ENCODE measurements at places on chromosomes 13 and 19.

DNA sequence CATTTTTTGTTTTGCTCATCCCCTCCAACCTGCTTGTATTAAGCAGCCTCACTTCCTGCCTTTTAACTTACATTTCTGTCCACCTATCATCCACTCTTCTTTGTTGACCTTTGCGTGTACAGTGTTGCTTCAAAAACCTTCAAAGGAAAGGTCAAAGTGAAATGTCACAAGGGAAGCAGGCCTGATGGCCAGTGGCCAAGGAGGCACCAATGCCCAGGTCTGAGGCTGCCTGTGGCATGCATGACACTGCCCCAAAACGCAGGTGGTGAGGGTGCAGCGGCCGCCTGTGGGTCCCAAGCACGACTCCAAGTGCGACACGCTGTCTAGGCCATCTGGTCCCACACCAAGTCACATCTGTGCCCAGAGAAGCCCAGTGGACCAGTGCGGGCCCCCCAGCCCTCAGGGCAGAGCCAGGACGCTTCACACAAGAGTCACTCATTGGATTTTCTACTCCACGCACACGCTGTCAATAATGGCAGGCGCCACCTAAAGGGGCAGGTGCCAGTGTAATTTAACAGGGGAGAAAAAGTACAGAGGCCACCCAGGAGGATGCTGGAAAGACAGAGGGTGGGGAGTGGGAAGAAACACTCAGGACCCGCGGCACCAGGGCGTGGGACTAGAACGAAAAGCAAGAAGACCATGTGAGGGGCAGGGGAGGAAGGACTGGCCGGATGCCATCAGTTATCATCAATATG, 23.5 kb downstream of the SLC7A1 start:
- no peak for DNase-seq

DNA sequence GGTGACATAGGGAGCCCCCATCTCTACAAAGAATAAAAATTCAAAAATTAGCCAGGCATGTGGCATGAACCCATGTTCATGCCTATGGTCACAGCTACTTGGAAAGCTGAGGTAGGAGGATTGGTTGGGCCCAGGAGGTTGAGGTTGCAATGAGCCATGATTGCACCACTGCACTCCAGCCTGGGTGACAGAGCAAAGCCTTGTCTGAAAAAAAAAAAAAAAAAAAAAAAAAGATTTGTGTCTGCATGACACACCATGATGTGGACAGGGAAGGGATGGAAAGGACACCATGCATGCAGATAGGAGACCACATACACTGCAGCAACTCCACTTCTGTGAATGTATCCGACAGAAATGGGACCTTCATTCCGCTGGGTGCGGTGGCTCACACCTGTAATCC, 34.0 kb upstream of the HOMER3 start:
- no peak for DNase-seq

GRCh38 chr13:63643543-63643942, 2227.9 kb upstream of the PCDH20 start:
- DNase-seq = no peak

- no peak for DNase-seq
These were observed 75.6 kb upstream of the TM9SF2 start for GRCh38 chr13:99425485-99426341.

DNA sequence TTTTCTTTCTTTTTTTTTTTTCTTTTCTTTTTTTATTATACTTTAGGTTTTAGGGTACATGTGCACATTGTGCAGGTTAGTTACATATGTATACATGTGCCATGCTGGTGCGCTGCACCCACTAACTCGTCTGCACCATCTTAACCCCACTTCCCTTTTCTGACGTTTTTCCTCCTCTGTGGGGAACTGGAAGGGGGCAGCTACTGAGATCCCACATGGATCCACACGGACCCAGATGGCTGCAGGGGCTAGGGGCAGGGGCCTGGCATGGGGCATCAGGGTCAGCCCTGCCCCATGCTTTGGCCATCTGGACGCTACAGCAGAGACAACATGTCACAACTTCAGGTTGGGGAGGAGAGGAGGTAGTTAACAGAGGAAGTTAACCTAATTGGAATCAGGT, 54.3 kb downstream of the RUBCNL start:
- DNase-seq = no peak

- no peak for DNase-seq
These were observed 7.3 kb upstream of the INAFM1 start for GRCh38 chr19:47267350-47267759.

GRCh38 chr19:4969772-4970531, 1.0 kb downstream of the KDM4B start:
- DNase-seq = peak; percentile 37

GRCh38 chr19:38551450-38551813, 66.3 kb downstream of the MAP4K1 start:
- no peak for DNase-seq

- no peak for DNase-seq
These were observed 198.8 kb downstream of the EFNB2 start for GRCh38 chr13:106336668-106337067.

DNA sequence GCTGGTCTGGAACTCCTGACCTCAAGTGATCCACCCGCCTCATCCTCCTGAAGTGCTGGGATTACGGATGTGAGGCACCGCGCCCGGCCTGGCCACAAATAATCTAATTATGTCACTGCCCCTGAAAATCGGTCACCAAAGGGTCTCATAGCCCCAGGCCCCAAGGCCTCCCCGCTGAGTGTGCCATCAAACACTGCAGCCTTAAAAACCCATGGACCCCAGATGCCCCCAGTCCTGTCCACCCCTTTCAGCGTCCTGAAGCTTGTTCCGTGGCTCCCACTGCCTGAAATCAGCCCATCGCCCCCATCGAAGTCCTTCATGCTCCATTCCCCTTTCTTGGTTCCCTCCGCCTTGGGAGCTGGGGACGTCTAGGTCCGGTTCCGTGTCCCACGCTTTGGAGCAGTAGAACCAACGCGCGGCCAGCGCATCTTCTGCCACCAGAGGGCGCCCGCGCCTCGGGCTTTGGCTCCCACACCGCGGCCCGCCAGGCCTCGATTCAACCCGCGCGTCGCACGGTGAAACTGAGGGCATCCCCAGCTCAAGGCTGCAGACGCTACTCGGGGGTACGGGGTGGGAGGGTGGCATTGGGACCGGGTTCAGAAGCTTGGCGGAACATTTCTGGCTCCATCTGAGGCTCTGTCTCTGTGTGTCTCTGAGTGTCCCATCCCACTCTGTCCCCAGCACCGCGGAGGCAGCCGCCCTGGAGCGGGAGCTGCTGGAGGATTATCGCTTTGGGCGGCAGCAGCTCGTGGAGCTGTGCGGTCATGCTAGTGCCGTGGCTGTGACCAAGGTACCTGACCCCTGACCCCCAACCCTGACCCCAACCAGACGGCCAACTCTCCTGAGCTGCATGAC, 3.5 kb downstream of the YJEFN3 start:
- DNase-seq = no peak

DNA sequence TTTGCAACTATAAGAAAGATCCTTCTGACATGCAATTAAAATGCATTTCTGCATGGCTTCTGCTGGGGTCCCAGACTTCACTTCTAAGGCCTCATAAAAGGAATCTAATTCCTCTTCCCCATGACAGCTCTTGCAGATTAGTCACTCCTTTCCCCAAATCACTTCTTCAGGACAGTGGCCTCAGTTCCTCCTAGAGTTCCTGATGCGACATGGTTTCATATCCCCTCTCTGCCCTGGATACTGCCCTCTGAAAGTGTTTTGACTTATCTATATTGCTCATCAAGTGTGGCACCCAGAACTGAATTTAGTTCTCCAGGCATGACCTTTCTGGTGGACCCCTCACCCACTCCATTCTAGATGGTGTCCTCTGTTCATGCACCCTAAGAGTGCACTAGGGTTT, 238.1 kb downstream of the FOXO1 start:
- DNase-seq = no peak

GRCh38 chr13:50123002-50123401, 107.8 kb downstream of the KCNRG start:
- no peak for DNase-seq

DNA sequence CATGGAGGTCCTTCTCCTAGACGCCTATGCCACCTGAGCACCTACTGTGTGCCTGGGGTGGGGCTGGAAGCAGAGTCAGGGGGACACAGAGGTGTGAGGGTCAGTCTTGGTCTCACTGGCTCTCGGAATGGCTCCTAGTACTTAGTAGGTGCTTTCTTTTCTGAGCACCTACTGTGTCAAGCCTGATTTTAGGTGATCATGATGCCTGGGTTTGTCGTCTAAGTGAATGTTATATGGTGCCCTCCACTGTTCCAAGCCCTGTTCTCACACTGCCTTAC, 20.0 kb downstream of the MYH14 start:
- DNase-seq = no peak

DNA sequence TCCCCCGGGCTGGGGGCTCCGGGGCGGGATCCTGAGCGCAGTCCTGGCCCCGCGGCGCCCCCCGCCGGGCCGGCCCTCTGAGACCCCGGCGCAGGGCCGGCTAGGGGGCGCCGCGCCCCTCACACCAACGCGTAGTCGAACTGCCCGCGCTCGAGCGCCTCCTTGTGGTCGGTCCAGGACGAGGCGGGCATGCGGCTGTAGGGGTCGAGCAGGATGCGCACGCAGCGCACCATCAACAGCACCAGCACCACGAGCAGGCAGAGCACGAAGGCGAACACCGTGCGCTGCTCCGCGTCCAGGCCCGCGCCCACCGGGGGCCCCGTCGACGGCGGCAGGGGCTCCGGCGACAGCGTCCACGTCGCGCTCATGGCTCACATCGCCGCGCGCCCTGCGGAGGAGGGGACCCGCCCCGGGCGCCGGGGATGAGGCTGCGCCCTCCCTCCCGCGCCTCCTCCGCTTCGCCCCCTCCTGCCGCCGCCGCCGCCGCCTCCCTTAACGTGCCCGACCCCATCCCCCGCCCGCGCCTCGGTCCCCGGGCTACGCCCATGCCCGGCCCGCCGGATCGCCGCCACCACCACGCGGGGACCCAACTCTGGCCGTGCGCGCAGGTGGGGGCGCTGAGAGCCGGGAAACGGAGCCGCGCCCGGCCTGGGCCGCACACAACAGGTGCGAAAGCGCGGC, 624 bp downstream of the CTXN1 start:
- DNase-seq = peak; percentile 71

DNA sequence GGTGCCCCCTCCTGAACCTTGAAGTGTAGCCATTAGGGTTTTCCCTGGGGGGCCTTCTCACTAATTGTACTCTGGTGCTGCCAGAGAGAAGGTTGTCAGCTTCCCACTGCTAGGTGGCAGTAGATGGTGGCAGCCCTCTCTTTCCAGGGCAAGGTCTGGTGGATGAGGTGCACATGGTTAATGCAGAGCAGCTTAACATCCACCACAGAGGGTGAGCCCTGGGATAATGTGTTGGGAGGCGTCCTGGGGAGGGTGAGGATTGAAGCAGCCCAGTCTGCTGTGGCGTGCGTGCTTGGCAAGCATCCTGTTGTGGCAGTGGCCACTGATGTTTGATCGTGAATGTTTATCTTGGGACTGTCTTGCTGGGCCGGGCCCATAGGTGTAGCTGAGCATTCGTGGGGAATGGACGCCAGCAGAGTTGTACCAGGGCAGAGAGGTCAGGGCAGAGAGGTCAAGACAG, 5.8 kb downstream of the EGLN2 start:
- no peak for DNase-seq

DNA sequence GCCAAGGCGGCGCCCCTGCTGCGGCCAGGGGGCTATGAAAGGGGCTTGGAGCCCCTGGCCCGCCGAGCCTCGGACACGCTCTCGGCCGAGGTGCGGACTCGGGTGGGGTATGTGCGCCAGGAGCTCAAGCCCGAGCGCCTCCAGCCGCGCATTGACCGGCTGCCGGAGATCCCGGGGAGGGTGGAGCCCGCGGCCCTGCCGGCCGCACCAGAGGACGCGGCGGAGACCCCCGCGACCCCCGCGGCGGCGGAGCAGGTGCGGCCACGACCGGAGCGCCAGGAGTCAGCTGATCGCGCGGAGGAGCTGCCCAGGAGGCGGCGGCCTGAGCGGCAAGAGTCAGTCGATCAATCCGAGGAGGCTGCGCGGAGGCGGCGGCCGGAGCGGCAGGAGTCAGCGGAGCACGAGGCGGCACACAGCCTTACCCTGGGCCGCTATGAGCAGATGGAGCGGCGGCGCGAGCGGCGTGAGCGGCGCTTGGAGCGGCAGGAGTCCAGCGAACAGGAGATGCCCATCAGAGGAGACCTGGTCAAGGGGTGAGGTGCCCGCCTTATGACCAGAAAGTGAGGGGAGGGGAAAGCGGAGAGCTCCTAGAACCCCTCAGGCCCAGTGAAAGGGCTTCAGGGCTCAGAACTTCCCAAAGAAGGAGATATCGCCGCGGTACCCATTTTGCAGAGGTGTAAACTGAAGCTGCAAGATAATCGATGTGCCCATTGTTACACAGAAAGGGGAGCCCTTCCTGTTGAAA, 8.8 kb upstream of the SHKBP1 start:
- no peak for DNase-seq

DNA sequence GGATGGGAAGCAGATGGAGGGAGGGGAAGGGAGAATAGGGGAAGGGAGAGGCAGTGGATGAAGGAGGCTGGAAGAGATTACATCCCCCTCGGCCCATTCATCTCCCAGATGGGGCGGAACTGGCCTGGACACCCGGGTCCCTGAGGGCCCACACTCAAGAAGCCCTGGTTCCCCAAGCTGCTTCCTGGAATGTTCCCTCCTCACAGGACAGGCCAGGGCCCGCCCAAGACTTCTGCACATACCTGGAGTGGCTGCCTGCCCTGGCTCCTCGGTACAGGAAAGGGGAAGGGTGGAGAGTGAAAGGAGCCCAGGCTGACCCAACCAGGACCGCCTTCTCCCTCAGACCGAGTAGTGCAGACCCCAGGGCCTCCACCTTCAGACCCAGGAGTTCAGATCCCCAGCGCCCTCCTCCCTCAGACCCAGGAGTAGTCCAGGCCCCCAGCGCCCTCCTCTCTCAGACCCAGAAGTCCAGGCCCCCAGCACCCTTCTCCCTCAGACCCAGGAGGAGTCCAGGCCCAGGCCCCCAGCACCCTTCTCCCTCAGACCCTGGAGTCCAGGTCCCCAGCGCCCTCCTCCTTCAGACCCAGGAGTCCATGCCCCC, 489 bp downstream of the NTF4 start:
- DNase-seq = no peak

DNA sequence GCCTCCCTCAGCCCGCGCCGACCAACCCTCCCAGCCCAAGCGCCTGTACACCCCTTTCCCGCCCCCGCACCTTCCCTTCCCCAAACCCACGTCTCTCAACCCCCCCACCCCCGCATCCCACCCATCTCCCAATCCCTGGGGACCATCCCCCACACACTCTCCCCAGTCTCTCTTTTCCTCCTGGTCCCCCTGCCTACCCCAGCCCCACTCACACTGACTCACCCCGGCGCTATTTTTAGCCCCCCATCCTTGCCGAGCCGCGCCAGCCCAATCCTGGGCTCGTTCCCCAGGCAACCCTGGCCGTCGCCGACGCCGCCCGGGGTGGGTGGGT, 11.7 kb downstream of the CIC start:
- DNase-seq = no peak

DNA sequence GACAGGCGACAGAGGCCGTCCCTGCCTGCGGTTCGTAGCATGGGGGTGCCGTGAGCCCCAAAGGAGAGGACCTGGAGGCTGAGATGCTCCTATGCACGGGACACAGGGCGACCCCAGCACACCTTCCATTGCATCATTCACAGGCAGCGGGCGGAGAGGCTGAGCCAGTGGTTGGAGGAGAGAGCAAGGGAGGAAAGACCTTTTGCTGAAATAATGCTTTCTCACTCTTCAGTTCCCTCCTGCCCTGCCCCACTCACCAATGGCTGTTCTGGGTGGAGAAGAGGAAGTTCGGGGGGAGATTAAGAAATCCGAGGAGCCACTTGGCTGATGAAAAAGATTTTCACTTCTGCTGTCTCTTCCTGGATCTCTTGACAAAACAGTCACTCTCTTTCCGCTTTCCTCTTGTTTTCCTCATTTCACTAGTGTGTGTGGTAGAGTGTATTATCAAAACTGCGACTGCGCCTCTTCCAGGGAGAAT, at the start of gene NLRP12:
TSS of gene NLRP12 (minus strand) at position 181 of the 478 bp plus-strand sequence. CDS start at position 41, 140 bp downstream.
- DNase-seq = no peak
